ENCODE measurements at places on chromosomes 7 and 10.

GRCh38 chr10:108775911-108776475, 1147.3 kb downstream of the XPNPEP1 start:
- DNase-seq, result no peak

GRCh38 chr7:148800677-148801076, 83.4 kb downstream of the EZH2 start:
- DNase-seq, result no peak

DNA sequence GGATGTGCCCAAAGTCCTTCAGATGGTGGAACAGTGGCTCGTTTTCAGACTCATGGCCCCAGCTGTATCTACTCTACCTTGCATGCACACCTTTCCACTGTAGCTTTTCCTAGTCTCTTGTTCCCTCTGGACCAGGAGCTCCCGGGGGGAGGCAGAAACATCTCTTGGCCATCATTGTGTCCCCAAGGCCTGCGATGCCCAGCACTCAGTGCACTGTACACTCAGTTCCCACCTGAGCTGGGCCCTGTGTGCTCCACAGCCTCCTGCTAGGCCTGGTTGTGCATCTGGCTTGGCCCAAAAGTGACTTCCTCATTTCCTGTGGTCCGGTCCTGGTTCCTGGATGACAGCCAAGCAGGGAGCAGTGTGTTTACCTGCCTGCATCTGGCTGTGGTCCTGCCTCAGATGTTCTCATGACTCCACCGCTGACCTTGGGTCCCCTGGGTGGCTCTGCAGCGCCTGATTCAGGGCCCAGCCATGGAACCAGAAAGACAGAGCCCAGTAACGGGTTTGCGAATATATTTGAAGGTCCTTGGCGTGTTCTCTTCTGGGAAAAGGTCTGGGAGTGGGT, 9.9 kb upstream of the DOCK1 start:
- no peak for DNase-seq

GRCh38 chr10:113028456-113029440, 78.7 kb downstream of the TCF7L2 start:
- DNase-seq, result no peak
